ENCODE measurements at places on chromosomes 7 and 10.

DNA sequence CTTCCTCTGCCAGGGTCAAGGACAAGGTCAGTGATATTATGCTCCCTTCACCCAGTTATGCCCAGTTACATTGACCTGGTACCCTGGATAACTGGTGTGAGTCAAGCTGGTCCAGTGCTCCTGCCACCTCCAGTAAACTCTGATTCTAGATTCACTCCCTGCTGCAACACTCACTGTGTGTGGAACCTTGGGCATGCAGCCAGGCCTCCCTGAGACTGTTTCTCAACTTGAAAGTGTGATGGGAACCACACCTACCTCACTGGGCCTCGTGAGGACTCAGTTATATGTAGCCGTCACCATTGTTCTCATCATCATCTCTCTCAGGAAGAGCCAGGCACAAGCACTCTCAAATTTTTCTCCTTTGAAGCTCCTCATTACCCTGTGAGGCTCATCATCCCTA, 935 bp upstream of the ZNF736 start:
- no peak for DNase-seq

DNA sequence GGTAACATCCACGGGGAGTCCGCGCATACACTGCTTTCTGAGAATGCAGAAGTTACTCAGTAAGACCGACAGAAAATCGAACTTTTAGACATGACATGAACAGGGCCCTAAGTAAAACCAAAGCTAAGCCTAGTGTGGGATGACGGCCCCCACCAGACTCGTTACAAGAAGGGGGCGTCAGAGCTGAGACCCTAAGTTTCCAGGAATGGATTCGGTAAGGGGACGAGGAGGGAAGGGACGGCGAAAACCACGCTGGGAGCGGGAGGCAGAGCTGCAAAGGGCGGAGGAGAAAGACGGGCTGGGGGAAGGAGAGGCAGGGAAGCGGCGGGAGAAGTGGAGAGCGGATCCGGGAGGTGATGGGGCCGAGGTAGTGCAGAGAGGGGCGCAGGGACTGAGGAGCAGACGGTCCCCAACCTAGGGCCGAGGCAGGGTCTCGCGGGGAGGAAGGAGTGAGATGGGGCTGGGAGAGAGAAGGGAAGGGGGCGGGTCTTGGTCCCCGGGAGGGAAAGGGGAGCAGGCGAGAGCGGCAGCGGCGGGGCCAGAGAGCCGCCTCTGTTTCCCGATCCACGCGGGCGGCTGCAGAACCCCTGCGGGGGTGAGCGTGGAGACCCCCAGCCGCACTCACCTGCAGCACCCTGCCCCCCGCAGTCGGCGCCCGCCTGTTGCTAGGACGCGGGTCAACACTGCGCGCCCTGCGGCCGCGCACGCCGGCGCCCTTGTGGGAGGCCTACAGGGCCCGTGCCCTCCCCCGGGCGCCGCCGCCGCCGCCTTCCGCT, 513 bp downstream of the ODAD2 start:
- no peak for DNase-seq

DNA sequence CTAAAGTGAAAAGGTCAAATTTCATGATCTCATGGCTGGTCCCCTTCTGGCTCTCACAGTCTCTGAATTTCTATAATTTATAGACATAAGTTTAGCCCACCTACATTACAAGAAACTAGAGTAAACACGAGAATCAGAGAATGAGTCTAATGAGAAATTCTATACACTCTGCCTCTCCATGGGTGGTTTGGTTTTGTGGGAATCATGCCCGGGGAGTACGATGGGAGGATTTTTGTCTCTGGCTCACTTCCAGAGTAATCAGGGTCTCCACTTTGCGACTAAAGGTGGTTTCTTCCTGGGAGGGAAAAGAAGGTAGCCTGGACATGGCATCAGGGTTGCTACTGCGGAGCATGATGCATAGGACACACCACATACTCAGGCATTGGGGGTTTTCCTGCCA, 69.7 kb downstream of the MRC1 start:
- no peak for DNase-seq

GRCh38 chr10:130499541-130499940, 363.4 kb downstream of the GLRX3 start:
- DNase-seq = no peak

DNA sequence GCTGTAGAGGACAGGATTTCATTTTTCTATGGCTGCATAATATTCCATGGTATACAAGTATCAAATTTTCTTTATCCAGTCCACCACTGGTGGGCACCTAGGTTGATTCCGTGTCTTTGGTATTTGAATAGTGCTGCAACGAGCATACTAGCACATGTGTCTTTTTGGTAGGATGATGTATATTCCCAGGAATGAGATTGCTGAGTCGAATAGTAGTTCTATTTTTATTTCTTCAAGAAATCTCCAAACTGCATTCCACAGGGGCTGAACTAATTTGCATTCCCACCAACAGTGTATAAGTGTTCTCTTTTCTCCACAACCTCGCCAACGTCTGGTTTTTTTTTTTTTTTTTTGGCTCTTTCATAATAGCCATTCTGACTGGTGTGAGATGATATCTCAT, 550.0 kb downstream of the REEP3 start:
- DNase-seq = no peak

GRCh38 chr7:111594602-111595001, 32.3 kb upstream of the IMMP2L start:
- DNase-seq = no peak

Data from stimulated activated CD4-positive, alpha-beta T cell treated with anti-CD3 and anti-CD28 coated beads, Interleukin-4, amount 100 ng/mL, for 4 hours (primary cell).